Adrenal gland (tissue), 19 donors: ENCODE measurements at places on chromosomes 5 and 9. TPM values are rescaled to one million over a fixed set of nuclear protein-coding genes. Genes with fewer than 3 reads are reported as not detected.
A peak's percentile ranks its signal among the peaks of the same experiment; 100 is the strongest.

GRCh38 chr5:72584466-72584865, 77.3 kb upstream of the ZNF366 start:
- no peak overlapping the region for H3K27ac ChIP-seq
- H3K36me3 ChIP-seq, result no peaks in the 10 kb centered on the region
- peaks cover 11% of the 10 kb centered on the region for H3K4me1 ChIP-seq
- no peak for DNase-seq

GRCh38 chr5:105146867-105147266, 1584.3 kb upstream of the NUDT12 start:
- H3K27ac ChIP-seq, result no peak overlapping the region
- no peaks in the 10 kb centered on the region for H3K27me3 ChIP-seq
- H3K36me3 ChIP-seq, result no peaks in the 10 kb centered on the region
- DNase-seq, result no peak
- no peaks in the 10 kb centered on the region for H3K4me1 ChIP-seq

DNA sequence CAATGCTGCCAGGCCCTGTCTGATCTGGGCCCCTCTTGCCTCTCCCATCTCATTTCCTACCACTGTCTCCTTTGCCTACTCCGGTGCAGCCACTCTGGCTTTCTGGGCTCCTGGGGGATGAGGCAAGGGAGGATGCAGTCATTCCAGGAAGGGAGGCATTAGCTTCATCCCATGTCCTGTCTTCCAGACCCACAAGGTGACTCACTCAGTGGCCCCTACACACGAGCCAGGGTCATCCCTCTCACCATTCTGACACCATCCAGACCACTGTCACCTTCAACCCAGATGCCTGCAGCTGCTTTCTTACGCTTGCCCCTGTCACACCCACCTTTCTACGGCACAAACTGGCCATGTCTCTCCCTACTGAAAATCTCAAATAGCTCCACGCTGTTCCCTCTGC, 19.1 kb downstream of the ACSL6 start:
- no peak overlapping the region for H3K4me3 ChIP-seq
- H3K27me3 ChIP-seq, result no peaks in the 10 kb centered on the region
- H3K4me1 ChIP-seq, result no peaks in the 10 kb centered on the region
- H3K27ac ChIP-seq, result no peak overlapping the region
- DNase-seq, result no peak

DNA sequence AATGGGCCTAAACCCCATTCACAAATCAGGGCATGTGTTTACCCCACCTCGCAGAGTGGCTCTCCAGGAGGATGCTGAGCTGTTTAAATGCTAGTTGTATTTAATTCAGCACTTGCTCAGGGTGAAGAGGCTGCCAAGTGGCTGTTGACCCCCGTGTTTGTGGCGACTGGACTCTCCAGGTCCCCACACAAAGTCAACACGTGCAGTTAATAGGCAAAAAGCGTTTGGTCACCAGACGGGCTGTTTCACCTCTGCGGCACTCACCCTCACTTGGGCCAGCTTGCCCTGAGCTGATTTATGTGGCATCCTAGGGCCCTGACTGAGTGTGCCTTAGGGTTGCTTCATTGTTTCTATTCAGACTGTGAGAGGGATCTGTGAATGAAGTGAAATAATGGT, 152.3 kb downstream of the GAS1 start:
- H3K36me3 ChIP-seq, result no peaks in the 10 kb centered on the region
- no peak for DNase-seq
- H3K4me1 ChIP-seq, result no peaks in the 10 kb centered on the region
- no peak overlapping the region for H3K4me3 ChIP-seq
- H3K27ac ChIP-seq, result no peak overlapping the region

GRCh38 chr5:71882826-71883741, 164.0 kb downstream of the CARTPT start:
- H3K4me3 ChIP-seq, result no peak overlapping the region
- no peak overlapping the region for H3K27ac ChIP-seq
- no peaks in the 10 kb centered on the region for H3K36me3 ChIP-seq
- no peaks in the 10 kb centered on the region for H3K27me3 ChIP-seq
- H3K4me1 ChIP-seq, result no peaks in the 10 kb centered on the region

DNA sequence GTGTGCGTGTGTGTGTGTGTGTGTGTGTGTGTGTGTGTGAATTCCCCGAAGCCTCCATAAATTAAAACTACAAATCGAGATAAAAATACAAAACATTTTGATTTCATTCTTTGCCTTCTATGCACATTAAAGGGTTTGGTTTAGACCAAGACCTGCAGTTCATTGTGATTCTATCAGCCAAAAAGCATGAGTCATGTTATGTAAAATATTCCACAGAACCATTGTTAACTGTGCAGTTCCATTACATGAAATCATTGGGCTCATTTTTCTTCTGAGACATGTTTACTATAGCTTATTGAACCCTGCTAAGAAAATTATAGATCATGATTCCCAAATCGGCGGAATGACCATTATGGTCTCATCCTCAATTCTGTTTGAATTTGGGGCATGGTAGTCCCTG, 11.7 kb downstream of the CAVIN4 start:
- H3K4me3 ChIP-seq, result no peak overlapping the region
- no peaks in the 10 kb centered on the region for H3K27me3 ChIP-seq
- no peak for DNase-seq

GRCh38 chr5:80189201-80189600, 66.6 kb downstream of the SERINC5 start:
- H3K4me3 ChIP-seq, result no peak overlapping the region
- no peak for DNase-seq
- H3K36me3 ChIP-seq, result no peaks in the 10 kb centered on the region
- no peaks in the 10 kb centered on the region for H3K27me3 ChIP-seq
- peaks cover 76% of the 10 kb centered on the region for H3K4me1 ChIP-seq

- no peaks in the 10 kb centered on the region for H3K36me3 ChIP-seq
- DNase-seq, result peak; percentile 58
- H3K4me1 ChIP-seq, result peaks cover 12% of the 10 kb centered on the region
- H3K27me3 ChIP-seq, result no peaks in the 10 kb centered on the region
- no peak overlapping the region for H3K27ac ChIP-seq
- H3K4me3 ChIP-seq, result no peak overlapping the region
These were observed 165.9 kb downstream of the ICE1 start for GRCh38 chr5:5588386-5588785.

GRCh38 chr9:75754080-75754479, 136.4 kb upstream of the PCSK5 start:
- H3K4me3 ChIP-seq, result no peak overlapping the region
- no peak for DNase-seq
- no peaks in the 10 kb centered on the region for H3K36me3 ChIP-seq
- no peak overlapping the region for H3K27ac ChIP-seq

DNA sequence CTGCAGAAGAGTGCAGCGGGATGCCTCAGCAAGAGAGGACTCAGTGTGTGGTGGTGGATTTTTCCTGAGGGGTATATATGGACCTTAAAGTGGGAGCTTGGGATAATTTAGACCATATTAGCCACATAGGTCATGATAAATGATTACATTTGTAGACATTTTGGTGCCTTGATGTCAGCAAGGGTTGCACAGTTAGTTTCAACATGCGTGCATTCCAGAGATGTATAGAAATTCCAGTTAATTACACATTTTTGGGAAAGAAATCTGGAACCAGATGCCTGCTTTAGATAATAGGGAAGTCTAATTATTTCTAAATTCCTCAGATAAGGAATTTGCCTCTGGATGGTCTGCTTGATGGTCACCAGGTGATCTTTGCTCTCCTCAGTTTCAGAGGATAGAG, 440.6 kb upstream of the PAPPA start:
- H3K27me3 ChIP-seq, result no peaks in the 10 kb centered on the region
- DNase-seq, result no peak
- H3K36me3 ChIP-seq, result no peaks in the 10 kb centered on the region
- H3K4me3 ChIP-seq, result no peak overlapping the region
- H3K4me1 ChIP-seq, result no peaks in the 10 kb centered on the region

DNA sequence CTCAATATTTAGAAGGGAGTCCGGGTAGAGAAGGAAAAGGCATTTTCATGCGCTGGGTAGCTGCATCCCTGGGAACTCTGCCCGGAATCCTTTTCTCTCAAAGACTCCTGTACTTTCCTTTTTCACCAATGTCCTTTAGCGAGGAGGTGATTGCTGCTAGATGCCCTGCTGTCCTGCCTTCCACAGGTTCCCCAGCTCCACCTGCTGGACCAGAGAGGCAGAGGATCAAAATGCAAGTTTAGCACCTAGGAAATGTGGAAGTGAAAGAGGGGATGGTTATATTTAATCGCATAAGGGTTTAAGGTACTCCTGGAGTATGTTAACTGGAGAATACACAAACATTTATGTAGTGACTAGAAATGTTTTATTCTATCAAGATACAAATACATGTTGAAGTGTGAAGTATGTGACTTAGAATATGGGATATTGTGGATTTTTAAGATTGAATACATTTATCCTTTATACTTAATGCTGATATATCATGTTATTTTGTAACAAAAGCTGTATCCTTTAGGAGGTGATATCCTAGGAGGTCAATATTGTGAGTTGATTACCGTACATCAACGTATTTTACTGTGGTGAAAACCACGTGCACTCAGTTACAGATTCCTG, 145.7 kb downstream of the ARHGAP26 start:
- DNase-seq, result no peak
- peaks cover 19% of the 10 kb centered on the region for H3K36me3 ChIP-seq
- no peaks in the 10 kb centered on the region for H3K27me3 ChIP-seq
- no peak overlapping the region for H3K4me3 ChIP-seq
- no peaks in the 10 kb centered on the region for H3K4me1 ChIP-seq

DNA sequence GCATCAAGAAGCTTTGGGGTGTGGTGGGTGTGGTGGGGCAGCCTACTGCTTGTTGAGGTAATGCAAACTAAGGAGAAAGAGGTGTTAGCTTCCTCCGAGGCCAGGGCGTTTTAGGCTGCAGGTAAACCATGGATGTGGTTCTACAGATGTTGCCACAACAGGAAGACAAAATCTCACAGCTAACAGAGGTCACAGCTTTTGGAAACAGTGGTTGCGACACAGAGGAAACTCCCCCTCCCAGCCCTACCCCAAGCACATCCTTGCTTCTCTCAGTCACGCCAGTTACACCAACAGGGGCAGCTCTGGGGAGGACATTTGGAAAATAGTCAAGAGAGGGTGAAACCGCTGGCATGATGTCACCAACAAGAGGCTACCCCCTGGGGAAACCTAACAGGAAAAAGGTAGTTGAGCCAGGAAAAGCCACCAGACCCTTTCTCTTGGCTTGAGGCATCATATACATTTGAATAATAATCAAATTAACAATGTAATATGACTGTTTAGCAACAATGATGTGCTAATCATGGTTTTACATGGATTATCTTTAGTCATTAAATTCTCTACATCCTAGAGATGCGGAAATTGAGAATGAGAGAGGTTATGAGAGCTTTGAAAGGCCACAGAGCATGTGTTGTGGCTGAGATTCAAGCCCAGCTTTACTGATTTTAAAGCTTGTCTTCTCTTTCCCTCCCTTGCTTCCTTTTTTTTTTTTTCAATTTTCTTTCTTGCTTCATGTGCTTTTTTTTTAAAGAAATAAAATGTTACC, 82.2 kb upstream of the IL12B start:
- no peak for DNase-seq
- H3K4me1 ChIP-seq, result no peaks in the 10 kb centered on the region
- no peak overlapping the region for H3K4me3 ChIP-seq
- no peak overlapping the region for H3K27ac ChIP-seq
- no peaks in the 10 kb centered on the region for H3K36me3 ChIP-seq

DNA sequence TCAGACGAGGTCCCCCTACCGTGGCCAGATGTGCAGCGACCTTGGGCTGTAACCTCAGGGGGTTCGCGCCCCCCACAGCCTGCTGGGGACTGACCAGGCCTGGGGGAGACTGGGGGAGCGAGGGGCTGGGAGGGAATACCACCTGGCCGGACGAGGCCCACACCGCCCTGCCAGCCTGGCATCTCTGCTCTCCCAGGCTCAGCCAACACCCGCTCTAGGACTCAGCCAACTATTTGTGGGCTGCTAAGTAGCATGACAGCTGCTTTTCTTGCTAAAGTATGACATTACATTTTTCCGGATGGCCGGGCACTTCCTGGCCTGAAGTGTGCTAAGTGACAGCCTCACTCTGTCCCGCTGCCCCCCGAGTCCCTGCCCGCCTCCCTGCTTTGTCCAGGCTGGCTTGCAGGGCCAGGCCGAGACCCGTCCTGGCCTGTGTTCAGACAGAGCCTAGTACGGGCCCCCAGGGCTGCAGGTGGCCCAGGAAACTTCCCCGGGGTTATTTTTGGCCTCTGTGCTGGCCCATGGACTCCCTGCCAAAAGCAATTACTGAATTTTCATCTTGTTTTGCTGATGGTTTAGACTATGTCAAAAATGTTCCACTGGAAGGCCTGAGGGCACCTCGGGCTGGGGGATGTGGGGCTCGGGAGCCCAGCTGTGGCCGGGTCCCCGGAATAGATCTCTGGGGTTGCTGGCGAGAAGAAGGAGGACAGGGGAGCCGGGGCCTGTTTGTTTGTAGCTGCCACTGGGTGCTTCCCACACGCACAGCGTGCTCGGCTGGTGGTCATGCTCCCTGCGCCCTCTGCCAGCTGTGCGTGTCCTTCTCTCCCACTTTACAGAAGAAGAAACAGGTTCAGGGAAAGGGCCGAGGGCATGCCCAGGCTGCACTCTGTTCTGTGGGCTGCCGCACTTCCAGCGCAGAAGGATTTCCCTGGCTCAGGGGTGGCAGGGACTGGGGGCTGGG, 13.4 kb upstream of the SLC2A6 start:
- H3K36me3 ChIP-seq, result no peaks in the 10 kb centered on the region
- no peak for DNase-seq
- H3K4me1 ChIP-seq, result no peaks in the 10 kb centered on the region
- no peak overlapping the region for H3K4me3 ChIP-seq

DNA sequence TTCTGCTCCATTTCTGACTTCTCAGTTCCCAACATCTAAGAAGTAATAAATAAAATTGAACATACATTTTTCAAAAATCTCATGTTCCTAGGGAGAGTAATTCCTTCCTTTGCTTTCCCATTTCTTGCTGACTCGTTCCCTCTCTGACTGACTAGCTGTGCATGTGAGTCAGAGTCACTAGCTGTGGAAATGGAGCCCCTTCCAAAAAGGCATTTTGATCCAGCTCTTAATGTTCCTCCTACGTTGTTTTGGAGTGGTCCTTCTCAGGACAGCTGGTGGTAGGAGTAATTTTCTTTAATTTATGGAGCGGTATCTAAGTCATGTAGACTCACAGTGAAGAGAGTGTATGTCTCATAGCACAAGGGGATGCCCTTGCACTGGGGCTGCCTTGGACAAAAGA, 460.2 kb downstream of the GADD45G start:
- H3K4me3 ChIP-seq, result no peak overlapping the region
- peaks cover 7% of the 10 kb centered on the region for H3K4me1 ChIP-seq
- H3K27me3 ChIP-seq, result no peaks in the 10 kb centered on the region
- no peak overlapping the region for H3K27ac ChIP-seq
- no peaks in the 10 kb centered on the region for H3K36me3 ChIP-seq
- no peak for DNase-seq

DNA sequence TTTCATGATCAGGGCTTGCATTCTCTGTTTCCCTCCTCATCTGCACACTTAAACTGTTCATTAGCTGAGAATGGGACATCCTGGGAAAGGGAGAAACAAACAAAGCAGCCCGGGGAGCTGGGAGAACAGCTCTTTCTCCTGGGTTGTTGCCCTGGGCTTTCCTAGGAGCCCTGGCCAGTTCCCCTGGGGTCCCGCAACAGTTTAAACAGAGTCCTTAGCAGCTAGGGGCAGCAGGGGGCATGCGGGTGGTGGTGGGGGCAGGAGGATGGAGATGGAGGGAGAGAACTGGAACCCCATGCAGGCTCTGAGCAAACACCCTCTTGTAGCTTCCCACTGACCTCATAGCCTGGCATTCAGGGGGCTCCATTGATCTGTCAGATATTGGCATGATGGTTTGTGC, 209.1 kb upstream of the TBCA start:
- H3K36me3 ChIP-seq, result no peaks in the 10 kb centered on the region
- no peak overlapping the region for H3K4me3 ChIP-seq
- H3K4me1 ChIP-seq, result no peaks in the 10 kb centered on the region
- no peak overlapping the region for H3K27ac ChIP-seq
- DNase-seq, result no peak

PTGDS gene
- total RNA-seq, result 42.0 TPM

BARHL1 gene
- total RNA-seq, result not detected

PCDHGB3 gene
- total RNA-seq, result 1.4 TPM

TRIM36 gene
- total RNA-seq, result 5.2 TPM

PCDHA13 gene
- not detected for total RNA-seq

ORM2 gene
- not detected for total RNA-seq

OXCT1 gene
- total RNA-seq, result 11.1 TPM
